ENCODE measurements at places on chromosomes 7 and 10.

DNA sequence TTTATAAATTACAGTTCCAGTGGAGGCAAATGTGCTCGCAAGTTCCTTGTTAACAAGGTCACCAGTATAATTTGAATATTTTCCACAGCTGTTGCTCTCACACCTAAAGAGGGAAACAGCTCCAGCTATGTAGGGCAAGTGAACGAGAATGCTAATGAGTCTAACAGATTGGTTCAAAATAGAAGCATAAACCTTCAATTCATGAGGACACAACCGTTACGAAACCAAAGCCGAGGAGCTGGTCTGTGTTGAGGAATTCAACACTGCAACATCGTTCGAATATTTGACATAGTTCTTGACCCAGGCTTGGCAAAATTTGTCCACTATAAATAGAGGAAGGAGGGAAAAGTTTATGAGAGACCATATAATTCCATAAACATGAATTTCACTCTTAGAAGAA is 161.3 kb downstream of the KLF6 start:
- DNase-seq = no peak

DNA sequence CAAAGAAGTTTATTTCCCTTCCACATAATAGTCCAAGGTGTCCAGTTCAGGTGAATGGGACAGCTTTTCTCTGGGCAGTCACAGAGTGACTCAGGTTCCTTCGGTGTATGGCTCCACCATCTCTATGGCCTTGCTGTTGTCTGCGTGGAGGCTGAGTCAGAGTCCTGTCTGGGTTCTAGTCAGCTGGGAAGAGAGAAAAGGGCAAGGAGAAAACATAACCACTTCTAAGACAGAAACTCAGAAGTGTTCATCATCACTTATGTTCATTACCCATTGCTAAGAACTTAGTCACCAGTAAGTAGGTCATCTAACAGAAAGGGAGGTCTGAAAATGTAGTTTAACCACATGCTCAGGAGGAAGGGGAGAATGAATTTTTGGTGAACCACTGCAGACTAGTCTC is 32.4 kb upstream of the CCDC7 start:
- DNase-seq = no peak

DNA sequence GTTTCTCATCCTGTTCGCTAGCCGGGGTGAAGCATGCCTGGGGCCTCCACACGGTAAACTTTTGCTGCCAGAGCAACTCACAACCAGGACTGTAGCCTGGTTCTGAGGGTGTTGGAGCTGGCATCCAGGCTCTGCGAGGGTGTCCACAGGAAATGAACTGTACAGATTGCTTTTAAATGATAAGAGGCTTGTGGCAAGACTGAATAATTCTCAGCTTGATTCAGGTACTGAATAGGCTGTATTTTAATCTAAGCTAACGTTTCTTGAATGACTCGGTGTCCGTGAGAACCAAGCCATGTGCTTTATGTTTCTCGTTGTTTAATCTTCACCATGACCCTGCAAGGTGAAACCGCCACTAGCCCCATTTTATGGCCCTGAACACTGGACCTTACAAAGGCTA is 49.3 kb downstream of the EEPD1 start:
- DNase-seq = no peak

- DNase-seq = no peak
Observed at GRCh38 chr7:30634193-30634626, 39.5 kb downstream of the GARS1 start.

GRCh38 chr7:47379629-47380324 is 202.1 kb downstream of the TNS3 start:
- DNase-seq = no peak

- no peak for DNase-seq
Observed at GRCh38 chr7:140236626-140237025, 59.8 kb upstream of the KDM7A start.

- DNase-seq = no peak
Observed at GRCh38 chr7:135361788-135362187, 128.2 kb downstream of the STRA8 start.

DNA sequence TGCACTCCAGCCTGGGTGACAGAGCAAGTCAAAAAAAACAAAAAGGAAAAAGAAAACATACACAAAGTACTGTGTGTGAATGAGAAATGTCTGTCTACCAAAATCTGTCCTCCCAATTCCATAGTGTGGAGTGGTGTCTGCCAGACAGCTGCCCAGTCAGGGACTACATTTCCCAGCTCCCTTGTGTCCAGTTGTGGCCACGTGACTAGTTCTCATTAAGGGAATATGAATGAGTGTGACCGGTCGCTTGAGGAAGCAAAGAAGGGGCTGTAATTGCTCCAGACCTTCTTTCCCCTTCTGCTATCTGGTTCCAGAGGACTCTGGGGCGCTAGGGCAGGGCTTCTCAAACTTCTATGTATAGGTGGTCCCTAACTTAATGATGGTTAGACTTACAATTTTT is 204.1 kb downstream of the PHTF2 start:
- no peak for DNase-seq
